Effector memory CD4-positive, alpha-beta T cell (primary cell): ENCODE measurements at places on chromosomes 16 and 17.

DNA sequence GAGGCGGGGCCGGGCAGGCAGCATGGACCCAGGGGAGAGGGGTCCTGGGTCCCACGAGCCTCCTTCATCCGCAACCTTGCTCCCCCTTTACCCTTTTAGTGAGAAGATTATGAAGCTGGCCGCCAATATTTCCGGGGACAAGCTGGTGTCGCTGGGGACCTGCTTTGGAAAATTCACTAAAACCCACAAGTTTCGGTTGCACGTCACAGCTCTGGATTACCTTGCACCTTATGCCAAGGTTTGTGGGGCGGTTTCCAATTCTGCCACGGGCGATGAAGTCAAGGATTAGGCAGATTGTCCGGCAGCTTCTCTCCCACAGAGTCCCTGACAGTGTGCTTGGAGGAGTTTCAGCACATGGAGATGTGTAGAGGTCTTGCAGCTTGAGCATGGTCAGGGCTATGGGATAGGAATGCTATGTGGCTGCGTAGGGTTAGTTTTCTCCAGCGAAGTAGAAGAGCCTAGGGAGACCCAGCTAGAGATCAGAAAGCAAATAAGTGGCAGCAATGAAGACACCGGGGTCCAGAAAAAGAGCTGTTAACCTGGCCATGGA is 598 bp downstream of the NIP7 start:
- DNase-seq: no peak

DNA sequence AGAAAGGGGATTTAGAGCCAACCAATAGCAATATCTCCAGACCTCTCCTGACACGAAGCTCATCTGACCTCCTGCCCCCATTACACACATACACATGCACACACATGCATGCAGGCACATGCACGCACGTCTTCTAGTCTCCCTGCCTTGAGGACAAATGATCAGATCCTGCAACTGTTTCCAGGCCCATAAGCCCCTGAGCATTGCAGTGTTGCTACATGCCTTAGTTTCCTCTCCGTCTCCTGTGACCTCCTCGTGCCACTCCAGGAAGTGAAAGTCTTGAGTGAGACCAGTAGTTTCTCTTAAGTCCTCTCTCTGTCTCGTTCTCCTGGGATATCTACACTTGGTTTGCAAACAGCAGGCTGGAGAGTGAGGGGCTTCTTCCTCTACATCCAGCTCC is 8.2 kb downstream of the CIITA start:
- DNase-seq: no peak

- DNase-seq: no peak
Measured at GRCh38 chr16:79735271-79735670, 134.7 kb upstream of the MAF start.

GRCh38 chr17:33049781-33050414 is 58.3 kb downstream of the SPACA3 start:
- DNase-seq: no peak

DNA sequence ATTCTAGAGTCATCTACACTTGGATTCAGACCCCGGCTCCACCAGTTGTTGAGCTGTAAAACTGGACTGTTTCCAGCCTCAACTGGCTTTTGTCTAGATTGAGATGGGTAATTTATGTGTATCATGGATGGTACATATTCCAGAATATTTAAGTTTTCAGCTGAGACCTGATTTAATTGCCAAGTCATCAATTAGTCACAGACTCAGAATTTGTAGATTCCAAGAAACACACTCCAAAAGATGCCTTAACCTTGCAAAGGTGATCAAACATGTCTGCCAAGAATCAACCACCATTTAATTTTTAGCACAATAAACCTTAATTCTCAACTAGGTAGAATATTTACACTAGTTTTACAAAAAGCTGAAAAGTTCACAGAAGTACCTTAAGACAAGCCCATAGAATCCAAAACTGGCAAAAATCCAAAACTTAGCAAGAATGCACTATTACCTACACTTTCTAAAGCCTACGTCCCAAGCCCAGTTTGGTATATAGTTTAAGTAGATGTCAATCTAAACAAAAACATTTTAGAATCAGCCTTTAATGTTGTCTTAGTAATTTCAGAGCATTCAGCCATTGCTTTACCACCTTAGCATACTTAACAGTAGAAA is 17.7 kb downstream of the SIAH1 start:
- no peak for DNase-seq

DNA sequence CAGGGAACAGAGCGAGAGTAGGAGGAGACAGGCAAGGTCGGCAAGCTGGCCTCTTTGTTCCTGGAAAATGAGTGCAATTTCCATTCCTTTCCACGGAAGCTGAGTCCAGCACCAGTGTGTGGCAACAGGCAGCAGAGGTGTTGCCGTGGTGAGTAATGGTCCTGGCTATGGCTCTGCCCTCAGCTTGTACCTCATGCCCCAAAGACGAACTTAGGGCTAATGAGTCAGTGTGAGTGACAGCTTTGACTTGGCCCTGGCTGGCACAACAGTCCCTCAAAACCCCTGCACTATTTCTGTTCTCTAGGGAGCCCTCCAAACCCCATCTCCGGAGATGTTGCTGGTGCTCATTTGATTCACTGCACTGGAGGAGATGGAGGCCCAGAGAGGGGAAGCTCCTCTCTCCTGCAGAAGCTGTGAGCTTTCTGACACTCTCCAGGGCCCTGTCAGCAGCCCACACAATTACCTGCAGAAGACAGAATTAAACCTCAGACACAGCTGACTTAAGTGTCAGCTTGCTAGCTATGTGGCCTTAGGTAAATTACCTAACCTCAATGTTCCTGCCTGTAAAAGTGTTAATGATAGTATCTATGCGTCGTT is 129.9 kb downstream of the TMEM132E start:
- no peak for DNase-seq

DNA sequence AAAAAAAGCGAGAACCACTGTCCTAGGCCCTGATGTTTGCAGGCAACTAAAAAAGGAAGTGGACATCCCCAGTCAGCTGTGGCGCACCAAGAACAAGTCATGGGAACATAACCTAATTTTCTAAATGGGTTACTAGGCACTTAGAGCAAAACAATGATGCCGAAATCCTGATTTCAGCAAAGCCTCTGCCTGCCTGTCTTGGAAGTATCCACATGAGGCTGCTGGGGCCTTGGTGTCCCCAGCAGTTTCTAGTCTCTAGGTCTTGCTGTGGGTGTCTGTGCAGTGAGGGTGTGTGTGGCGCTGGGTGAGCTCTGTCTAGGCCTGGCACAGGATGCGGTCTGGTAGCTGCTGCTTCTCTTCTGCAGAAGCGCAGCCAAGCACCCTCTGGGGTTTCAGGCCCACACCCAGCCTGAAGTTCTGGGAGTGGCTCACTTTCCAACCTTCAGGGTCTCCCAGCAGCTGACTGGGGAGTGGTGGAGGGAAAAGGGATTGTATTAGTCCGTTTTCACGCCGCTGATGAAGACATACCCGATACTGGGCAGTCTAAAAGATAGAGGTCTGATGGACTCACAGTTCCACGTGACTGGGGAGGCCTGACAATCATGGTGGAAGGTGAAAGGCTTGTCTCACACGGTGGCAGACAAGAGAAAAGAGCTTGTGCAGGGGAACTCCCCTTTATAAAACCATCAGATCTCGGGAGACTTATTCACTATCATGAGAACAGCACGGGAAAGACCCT is 21.1 kb downstream of the STH start:
- peak; percentile 40 for DNase-seq

DNA sequence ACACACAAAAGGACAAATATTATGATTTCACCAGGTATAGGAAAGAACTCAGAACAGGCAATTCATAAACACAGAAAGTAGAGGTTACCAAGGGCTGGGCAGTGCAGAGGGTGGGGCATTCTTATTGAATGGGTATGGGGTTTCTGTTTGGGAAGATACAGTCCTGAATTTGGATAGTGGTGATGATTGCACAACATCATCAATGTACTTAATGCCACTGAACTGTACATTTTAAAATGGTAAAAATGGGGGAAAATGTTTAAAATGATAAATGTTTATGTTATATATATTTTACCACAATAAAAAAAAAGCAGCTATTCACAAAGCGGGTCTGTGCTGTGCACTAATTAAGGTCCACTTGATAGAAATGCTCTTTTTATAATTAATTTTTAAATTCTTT is 72.6 kb upstream of the FA2H start:
- no peak for DNase-seq

DNA sequence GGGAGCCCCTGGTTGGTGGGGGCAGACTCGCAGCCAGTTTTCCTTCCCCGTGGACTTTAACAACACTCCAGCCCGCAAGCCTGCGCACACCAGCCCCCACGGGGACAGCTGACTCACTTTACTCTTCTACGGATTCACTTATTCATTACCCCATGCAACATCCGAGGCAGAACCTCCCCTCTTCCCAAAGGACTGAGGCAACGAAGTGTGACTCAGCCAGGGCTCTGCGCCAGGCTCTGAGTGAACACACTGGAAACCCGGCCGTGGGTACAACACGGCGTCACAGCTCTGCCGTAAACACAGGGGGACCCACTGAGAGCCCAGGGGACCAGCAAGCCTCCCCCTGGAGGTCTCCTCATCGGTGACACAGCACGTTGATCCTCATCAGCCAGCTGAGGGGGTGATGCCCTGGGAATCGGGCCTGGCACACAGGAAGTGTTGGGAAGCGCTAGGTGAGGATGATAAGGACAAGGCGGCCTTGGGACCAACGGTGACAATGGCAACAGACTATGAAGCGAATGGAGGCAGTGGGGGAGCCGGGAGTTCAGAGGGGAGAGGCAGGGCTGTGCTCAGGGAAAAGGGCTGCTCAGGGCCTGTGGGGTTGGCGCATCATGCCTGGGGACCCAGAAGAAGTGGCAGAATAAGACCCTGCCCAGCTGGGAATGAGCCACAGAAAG is 14.6 kb downstream of the COTL1 start:
- no peak for DNase-seq

- DNase-seq: no peak
Measured at GRCh38 chr17:61551255-61551742, 39.7 kb downstream of the NACA2 start.

DNA sequence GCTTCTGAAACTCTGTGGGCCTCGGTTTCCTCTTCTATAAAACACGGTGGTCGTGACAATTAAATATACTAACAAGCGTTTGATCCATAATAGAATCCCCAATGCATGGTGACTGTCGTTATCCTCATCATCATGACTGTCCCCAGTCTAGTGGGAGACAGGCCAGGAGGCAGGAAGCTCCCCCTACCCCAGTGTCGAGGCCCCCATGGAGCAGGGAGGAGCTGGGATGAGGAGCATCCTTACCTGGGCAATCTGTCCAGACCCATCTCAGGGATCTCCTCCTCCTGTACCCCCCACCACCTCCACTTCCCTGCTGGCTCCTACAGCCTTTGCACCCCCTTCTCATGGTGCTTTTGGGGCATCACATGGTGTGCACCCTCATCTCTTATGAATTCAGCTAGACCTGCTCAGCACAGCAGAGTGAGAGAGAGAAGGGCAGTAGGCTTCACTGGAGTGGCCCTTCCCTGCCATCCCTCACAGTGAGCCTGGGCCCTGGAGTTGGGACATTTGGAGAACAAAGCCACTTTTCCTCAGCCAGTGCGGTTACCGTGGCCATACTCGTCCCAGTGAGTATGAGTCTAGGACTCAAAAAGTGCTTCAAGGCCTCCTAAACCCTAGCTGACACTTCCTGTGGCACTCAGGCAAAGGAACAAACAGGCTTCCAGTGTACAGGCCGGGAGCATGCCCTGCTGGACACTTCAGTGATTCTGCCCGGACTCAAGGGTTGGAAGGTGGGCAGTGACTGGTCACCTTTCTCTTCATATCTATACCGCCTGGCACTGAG is 148.6 kb downstream of the CLEC16A start:
- DNase-seq: no peak

DNA sequence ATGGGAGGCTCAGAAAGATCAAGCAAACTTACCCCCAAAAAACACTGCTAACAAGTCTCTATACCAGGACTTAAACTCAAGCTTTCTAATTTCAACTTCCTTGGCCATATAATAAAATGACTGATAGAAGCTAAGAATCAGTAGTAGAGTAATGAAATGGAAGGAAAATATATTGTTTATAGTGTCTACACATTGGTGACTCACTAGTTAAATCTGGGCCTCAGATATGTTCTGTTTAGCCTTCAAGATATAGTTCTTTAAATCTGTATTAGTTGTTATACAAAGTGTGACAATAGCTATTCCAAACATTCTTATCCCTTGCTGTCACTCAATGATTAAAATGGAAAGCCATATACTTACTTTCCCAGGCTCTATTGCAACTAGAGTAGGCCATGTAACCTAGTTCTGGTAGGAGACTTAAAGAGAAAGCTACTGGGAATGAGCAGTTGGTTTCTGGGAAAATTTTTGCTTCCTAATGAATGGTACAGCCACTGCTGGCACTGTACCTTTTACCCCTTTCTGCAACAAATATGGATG is 18.3 kb downstream of the SSH2 start:
- no peak for DNase-seq

DNA sequence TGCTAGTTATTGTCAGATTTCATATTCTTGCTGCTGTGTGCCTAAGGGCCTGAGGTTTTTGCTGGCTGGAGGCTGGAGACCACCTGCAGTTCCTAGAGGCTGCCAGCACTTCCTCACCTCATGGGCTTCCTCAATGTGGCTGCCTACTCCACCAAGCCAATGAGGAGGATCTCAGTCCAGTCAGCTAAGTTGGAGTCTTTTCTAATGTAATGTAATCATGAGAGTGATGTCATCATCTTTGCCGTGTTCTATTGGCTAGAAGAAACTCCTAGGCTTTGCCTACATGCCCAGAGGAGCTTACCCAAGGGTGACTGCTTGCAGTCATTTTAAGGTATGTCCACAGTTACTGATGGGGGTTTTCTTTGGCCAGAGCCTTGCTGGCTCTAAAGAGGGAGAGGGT is 53.0 kb downstream of the SOCS3 start:
- DNase-seq: no peak
